ENCODE measurements at places on chromosomes 12 and 14.

- DNase-seq: no peak
Measured at GRCh38 chr12:64400041-64400440, 4.2 kb upstream of the XPOT start.

DNA sequence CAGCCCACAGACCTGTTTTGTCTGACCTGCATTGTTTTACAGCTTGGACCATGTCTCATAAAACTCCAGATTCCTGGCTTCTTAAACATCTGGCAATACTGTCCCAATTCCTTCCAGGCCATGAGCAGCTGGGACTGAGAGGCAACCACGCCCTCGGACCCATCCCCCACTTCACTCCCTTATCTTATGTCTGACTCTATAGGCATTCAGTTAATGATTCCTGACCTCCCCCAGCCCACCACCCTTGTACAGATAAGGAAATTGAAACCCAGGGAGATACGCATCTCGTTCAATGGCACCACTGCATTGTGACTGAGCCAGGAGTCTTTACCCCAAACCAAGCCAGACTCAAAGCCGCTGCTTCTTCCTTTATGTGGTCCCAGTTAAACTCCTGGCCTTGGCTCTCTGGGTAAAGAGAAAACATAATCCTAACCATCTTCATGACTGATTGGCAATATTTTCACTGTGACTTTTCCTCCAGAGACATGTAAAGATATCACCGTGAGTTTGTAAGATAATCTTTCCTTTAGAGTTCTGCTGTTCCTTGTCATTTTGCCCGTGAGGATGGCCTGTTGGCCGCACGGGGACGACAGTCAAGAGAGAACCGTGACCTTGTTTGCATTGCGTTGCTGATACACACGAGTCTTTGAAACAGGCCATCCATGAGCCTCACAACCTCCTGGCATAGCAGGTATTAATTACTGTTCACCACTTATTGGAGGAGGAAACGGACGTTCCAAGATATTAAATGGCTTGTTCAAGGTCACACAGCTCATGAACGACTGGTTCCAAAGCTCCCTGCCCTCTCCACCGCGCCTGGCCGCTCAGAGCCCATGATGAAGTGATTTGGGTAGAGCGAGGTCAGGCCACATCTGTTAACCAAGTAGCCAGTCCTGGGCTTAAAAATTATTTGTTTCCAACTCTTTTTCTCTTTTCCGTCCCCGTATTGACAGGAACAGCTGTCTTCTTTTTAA lies 39.4 kb downstream of the MAP1LC3B2 start:
- DNase-seq: no peak

- DNase-seq: no peak
Measured at GRCh38 chr14:56207626-56208292, 89.5 kb downstream of the PELI2 start.

- no peak for DNase-seq
Measured at GRCh38 chr14:36478782-36479181, 41.2 kb downstream of the NKX2-1 start.

DNA sequence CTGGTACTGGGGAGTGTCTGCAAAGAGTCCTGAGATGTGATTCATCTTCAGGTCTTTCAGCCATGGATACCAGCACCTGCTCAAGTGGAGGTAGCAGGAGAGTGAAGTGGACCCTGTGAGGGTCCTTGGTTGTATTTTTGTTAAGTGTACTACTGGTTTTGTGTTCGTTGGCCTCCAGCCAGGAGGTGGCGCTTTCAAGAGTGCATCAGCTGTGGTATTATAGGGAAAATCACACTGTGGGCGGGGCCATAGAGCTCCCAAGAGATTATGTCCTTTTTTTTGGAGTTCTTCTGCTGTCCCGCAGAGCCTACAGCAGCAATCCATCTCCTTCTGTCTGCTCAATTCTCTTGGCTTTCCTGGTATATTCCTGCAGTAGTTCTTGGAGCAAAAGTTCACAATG lies 66.8 kb downstream of the SPATA7 start:
- no peak for DNase-seq

DNA sequence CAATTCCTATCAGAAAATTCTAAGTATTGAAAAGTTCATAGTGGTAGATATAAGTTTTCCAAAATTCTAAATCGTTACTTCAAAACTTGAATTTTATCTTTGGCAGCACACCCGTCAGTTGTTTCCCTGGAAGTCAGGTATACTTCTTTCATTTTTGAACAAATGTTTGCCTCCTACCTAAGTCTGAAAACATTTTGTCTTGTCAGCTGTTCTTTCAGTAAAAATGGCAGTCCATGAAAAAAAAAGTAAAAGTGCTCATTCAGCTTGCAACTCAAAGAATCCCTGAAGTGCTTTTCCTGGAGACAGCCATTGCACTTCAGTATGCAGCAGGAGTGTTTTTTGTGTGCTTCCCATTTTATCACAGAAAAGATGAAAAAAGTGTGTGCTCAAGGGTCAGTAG lies 130.1 kb upstream of the NEDD1 start:
- DNase-seq: no peak

Data from T follicular helper cell (primary cell).